ENCODE measurements at places on chromosomes 16 and 17.

DNA sequence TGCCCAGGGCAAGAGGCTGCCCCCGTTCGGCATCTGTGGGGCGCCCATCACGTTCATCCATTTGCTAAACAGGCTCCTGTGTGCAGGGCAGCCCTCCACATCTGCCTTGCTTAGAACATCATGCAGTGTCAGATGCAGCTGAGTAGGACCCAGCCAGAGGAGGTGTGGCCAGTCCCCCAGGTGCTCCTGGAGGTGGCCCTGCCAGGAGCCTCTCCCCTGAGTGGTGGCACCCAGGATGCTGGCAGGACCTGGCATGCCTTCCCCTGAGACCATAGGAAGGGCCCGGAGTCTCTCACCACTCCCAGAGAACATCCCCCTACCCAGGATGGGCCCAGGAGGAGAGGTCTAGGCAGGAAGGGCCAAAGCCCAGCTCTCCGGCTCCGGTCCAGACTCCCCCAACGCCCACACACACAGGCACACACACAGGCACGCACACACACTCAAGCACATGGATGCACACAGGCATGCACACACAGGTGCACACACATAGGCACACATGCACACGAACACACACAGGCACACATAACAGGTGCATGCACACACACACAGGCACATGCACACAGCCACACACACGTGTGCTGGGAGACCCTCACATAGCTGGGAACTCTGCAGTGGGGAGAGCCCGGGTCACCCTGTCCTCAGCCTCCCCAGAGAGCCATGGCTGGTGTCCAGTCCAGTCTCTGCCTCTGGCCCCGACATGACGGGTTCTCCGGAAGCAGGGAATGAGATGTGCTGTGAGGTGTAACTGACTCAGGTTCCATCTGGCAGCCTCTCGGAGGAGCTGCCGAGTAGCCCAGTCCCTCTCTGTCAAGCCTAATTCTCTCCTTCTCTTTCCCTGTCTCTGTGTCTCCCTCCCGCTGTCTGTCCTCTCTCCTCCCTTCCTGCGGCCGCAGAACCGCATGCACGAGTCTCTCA, 74.6 kb downstream of the AMFR start:
- no peak for DNase-seq

- DNase-seq = no peak
These were observed 20.9 kb downstream of the HLF start for GRCh38 chr17:55285340-55286301.

- no peak for DNase-seq
These were observed 5.4 kb downstream of the PHKG2 start for GRCh38 chr16:30753596-30753995.

GRCh38 chr17:70355185-70355584, 185.9 kb downstream of the KCNJ2 start:
- no peak for DNase-seq

- peak; percentile 68 for DNase-seq
These were observed 134.6 kb downstream of the CLEC16A start for GRCh38 chr16:11078812-11079459.

DNA sequence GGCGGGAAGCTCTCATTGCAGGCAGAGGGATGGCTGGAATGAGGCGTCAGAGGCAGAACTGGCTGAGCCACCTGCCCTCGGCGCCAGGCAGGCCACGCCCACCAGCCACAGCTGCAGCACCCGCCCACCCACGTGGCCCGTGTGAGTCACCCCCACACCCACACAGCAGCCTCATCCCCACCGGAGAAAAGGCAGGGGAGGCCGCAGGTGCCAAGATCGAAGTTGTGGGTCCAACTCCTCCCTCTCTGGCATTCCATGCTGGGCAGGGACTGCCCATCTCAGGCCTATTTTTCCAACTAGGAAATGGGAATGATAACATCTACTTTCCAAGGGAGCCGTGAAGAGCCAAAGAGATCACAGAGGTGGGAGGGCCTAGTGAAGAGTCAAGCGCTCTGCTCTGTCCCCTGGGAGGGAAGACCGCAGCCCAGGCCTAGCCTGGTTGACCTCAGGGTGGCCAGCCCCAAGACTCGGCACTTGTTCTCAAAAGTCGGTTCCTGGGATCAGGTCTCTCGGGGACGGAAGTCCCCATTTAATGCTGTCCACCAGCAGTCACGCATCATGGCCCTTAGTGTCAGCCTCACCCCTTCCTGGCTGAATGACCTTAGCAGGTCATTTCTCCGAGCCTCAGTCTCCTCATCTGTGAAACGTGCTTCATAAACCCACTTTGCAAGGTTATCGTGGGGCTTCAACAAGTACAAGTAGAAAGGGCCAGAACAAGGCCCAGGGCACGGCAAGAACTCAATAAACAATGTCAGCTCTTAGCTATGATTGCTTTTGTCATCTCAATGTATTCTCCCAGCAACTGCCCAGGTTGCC, at the start of gene TRPV3:
Gene TRPV3, minus strand, starts transcription at position 45 of the 816 bp plus-strand sequence. CDS start 2,962 bp downstream, outside the sequence.
- peak; percentile 87 for DNase-seq

DNA sequence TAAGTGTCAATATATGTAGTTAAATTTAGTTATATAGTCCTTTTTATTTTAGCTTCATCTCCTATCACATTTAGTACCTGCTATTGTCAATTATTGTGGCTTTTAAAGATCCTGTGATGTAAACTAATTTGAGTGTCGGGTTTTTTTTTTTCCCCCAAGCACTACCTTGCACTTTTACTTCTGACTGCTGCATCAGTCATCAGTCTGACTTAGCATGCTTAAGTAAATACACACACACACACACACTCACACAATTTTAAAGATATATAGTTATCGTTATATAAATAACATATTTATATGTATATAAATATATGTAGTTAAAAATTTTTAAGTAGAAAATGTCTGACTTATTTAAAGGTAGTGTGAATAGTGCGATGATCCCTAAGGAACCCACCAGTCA, 127.2 kb downstream of the BCAS3 start:
- no peak for DNase-seq

DNA sequence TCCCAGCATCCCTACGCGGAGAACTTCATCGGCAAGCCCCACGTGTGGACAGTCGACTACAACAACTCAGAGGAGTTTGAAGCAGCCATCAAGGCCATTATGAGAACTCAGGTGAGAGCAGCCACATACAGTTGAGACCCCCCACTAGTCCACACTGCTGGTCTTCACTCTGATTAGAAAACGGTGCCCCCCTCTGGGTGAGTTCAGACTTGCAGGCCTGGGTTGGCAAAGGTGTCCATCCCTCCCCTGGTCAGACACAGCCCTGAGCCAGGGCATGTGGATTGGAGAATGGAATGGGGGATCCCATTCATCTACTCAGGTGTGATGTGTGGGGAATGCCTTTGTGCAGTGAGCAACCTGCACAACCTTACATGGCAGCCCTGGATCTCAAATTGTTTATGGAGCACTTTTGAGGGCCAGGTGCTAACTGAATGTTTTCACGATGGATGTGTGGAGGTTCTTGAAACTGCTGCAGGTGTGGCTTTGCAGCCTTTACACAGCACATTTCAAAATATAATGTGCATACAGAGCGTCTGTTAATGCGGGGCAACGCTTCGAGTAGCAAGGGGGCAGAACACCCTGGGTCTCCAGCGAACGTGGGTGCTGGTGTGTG, 72.6 kb downstream of the MGAT5B start:
- no peak for DNase-seq

- DNase-seq = peak; percentile 44
These were observed 60.1 kb upstream of the MED9 start for GRCh38 chr17:17416400-17417360.

DNA sequence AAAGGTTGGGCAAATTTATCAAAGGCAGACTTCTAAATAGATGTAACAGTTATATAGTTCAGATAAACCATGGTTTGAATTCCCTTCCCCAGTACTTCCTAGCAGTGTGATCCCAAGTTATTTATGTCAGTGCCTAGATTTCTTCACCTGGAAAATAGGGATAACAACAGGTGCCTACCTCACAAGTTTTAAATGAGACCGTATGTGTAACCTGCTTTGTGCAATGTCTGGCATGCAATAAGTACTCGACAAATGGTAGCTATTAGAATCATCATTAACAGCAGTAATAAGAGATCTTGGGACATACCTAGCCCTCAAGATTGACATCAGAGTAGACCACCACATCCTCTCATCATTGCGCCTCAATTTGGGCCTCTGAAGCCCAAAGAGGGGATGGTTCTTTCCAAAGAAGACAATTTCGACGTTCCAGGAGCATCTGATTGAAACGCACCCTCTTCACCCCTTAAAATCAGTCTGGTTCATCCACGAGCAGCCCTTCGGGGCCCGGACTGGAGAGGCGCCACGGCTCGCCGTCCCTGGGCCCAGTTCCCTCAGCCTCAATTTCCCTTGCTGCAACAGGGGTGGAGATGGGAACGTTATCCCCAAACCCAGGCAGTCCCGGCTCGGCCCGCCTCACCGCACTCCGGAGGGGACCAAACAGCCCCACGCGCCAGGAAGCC, 541 bp downstream of the ACACA start:
- peak; percentile 8 for DNase-seq

- DNase-seq = no peak
These were observed 74.8 kb downstream of the TANC2 start for GRCh38 chr17:63040816-63041215.

GRCh38 chr17:46777943-46778915, 40.3 kb downstream of the WNT3 start:
- no peak for DNase-seq

DNA sequence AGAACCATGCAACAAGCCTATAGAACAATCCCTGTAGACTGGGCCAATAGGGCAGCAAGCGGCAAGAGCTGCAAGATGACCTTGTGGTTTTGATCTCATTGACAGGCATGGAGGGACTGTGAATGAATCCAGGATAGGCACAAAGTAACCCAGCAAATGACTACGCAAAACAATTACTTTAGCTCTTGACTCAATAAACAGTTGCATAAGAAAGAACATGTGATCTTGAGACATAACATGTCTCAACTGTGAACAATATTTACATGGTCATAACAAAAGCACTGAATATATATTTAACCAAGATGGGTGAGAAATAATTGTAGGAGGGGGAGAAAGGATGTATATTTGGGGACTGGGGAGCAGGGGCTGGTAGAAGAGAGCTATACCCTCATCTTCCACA, 313.7 kb upstream of the CDH5 start:
- DNase-seq = no peak

DNA sequence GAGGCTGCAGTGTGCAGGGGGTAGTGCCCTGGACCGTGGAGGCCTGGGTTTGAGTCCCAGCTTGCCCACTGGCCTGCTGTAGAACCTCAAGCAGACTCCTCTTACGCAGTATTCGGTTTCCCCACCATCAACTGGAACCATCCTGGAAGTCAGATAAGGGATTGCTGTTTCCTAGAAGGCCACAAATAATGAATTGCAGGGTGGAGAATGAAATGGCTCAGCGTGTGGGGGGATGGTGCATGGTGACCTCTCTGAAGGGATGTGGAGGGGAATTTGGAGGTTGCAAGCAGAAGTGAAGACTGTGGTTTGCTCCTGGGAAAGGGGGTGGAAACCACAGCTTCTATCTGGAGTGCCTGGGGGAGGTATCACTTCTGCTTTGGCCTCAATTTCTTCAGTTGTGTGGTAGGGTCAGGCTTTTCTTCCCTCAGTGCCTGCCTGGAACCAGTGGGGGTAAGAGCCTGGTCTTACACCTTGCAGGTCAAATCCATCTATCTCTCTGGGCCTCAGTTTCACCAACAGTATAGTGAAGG, 1.7 kb downstream of the ADGRG5 start:
- DNase-seq = no peak

- peak; percentile 32 for DNase-seq
These were observed 9.7 kb upstream of the ALOX15B start for GRCh38 chr17:8029121-8029520.

GRCh38 chr16:58734459-58734787, 307 bp upstream of the GOT2 start:
- no peak for DNase-seq

- DNase-seq = no peak
These were observed 302.4 kb upstream of the N4BP1 start for GRCh38 chr16:48912360-48912759.

DNA sequence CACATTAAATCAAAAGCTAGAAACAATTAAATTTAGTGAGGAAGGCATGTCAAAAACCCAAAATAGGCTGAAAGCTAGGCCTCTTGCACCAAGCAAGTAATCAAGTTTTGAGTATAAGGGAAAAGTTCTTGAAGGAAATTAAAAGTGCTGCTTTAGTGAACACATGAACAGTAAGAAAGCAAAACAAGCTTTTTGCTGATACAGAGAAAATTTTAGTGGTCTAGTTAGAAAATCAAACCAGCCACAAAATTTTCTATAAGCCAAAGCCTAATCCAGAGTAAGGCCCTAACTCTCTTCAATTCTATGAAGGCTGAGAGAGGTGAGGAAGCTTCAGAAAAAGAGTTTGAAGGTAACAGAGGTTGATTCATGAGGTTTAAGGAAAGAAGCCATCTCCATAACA, 116.2 kb downstream of the CYB561 start:
- DNase-seq = no peak

DNA sequence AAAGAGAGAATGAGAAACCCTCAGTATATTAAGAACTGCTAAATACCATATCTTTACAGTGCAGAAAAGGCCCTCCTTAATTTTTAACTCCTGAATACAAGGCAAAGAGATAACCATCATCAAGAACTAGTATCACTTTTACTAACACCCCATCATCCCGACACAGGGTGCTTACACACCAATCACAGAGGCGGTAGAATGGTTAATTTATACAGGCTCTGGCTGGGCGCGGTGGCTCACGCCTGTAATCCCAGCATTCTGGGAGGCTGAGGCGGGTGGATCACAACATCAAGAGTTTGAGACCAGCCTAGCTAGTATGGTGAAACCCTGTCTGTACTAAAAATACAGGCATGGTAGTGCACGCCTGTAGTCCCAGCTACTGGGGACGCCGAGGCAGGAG, 4.2 kb downstream of the PSMD12 start:
- no peak for DNase-seq

DNA sequence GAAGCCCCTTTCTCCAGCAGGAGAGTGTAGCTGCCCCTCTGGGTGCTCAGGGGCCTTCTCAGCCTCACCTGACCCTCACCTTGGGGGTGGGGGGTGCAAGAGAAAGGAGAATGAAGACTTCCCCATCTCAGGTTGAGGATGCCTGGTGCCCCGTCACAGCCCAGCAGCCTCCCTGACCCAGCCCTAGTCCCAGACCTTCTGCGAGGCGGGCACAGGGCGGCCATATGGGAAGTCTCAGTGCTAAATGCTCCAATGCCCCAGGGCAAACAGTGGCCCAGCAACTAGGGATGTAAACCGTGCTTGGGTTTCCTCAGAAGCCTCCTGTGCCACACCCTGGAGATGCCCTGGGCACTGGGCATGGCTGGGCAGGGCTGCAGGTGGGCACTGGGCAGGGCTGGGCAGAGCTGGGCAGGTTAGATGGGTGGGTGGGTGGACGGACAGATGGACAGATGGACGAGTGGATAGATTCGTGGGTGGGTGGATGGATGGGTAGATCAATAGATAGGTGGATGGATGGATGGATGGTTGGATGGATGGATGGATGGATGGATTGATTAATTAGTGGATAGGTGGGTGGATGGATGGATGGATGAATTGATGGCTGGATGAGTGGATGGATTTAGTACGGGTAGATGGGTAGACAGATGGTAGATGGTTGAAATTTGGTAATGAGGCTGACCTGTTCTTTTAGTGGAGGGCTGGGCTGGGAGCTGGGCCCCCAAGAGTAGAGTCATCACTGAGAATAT, 16.8 kb downstream of the TPSD1 start:
- DNase-seq = no peak

GRCh38 chr16:50251375-50252081, 14.8 kb upstream of the ADCY7 start:
- DNase-seq = peak; percentile 82

Data from A172 (cell line).